ENCODE measurements at places on chromosomes 5 and 9. TPM values are rescaled to one million over a fixed set of nuclear protein-coding genes. Genes with fewer than 3 reads are reported as not detected.

Gene N4BP3
- 1.6 TPM for total RNA-seq

Gene MAT2B
- total RNA-seq = 87.6 TPM

Gene LVRN
- total RNA-seq = not detected

Gene SYNPO
- total RNA-seq = 0.17 TPM

Gene NMUR2
- not detected for total RNA-seq
